Adrenal gland (tissue), 19 donors: ENCODE measurements at places on chromosomes 3 and 15. TPM values are rescaled to one million over a fixed set of nuclear protein-coding genes. Genes with fewer than 3 reads are reported as not detected.

- H3K4me3 ChIP-seq, result no peak overlapping the region
- H3K27me3 ChIP-seq, result no peaks in the 10 kb centered on the region
- peaks cover 16% of the 10 kb centered on the region for H3K4me1 ChIP-seq
- H3K27ac ChIP-seq, result peak overlapping the region; percentile 17
- H3K36me3 ChIP-seq, result no peaks in the 10 kb centered on the region
Observed at GRCh38 chr3:16841041-16841753, 43.6 kb upstream of the PLCL2 start.

DNA sequence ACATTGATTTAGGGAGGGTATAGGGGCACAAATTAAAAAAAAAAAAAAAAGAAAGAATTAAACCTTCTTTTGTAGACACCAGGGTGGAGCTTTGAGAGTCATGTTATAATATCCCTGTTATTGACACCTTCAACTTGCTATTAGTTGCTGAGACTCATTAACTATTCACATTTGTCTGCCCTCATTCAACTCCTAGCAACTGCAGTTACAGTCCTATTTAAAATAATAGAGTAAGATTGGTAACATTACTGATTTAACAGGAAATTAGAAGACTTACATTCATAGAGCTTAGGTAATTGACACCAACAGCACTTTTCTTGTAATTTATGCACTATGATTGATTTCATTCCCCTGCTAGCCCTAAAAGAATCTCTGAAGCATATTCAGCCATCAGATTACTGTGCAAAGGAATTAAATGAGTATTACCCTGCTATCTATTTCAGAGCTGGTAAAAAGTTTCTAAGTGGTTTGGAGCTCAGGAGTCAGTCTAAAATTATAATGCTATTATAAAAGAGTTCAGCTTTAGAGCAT is 148.8 kb upstream of the TBL1XR1 start:
- H3K27ac ChIP-seq, result peak overlapping the region; percentile 78
- no peak overlapping the region for H3K4me3 ChIP-seq
- no peaks in the 10 kb centered on the region for H3K27me3 ChIP-seq
- no peak for DNase-seq
- peaks cover 17% of the 10 kb centered on the region for H3K4me1 ChIP-seq

GOLGA6L7 gene
- not detected for total RNA-seq

DNA sequence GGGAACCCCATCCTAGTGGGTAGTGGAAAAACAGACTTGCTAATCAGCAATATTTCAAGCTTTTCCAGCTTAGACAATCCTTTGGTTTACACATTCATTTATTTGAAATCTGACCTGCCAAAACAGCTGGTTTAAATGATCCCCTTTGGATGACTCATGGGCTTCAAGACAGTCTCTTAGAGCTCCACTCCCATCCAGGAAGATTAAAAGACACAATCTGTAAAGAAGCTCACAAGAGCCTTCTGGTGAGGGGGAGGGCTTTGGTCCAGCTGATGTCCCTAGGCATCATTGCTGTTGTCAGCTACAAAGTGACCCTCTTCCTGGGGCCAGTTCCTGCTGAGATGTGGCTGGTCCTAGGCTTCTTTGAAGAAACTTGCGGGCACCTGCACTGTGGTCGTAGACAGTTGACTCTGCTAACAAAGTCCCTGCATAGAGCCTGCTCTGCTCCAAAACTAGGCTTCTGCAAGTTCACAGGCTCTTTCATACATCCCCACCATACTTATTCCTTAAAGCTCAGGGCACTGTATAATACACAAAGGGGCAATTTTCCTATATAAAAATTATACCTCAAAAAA is 73.7 kb downstream of the IGSF11 start:
- H3K4me1 ChIP-seq, result no peaks in the 10 kb centered on the region
- H3K36me3 ChIP-seq, result no peaks in the 10 kb centered on the region
- H3K4me3 ChIP-seq, result no peak overlapping the region
- H3K27ac ChIP-seq, result no peak overlapping the region
- H3K27me3 ChIP-seq, result no peaks in the 10 kb centered on the region
- DNase-seq, result no peak

LSMEM2 gene
- not detected for total RNA-seq

DNA sequence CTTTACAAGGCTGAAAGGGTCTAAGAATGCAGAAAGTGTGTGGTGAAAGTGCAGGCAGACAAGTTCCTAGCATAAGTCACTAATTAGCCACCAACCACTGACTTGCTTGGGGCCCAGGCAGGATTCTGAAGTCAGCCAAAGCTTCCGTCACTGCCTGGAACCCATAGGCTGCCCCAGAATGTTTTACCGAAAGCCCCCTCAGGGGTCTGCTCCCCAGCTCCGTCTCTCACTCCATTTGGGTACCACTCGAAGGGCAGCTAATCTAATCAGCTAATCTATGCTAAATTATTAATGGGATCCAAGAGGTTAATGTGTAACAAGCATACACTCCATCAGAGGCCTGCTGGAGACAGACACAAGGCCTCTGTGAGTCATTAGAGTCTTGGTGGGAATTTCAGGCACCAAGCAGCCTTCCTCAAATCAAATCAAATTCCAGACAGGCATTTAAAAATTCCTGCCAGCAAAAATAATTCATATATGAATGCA is 13.2 kb downstream of the ADAMTS9 start:
- no peaks in the 10 kb centered on the region for H3K27me3 ChIP-seq
- no peaks in the 10 kb centered on the region for H3K36me3 ChIP-seq
- H3K4me3 ChIP-seq, result no peak overlapping the region
- peaks cover 16% of the 10 kb centered on the region for H3K4me1 ChIP-seq
- no peak for DNase-seq

GMPPB gene
- 22.3 TPM for total RNA-seq

DNA sequence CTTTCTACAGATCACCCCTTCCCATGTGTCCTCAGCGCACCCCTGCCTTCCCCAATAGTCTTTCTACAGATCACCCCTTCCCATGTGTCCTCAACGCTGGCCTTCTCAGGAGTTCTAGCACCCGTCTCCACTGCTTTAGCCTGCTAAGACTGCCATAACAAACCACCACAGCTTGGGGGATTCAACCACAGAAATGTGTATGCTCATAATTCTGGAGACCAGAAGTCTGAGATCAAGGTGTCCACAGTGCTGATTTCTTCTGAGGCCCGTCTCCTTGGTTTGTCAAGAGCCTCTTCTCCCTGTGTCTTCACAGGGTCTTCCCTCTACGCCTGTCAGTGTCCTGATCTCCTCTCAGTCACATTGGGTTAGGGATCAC is 68.1 kb upstream of the CGNL1 start:
- H3K36me3 ChIP-seq, result no peaks in the 10 kb centered on the region
- DNase-seq, result no peak
- no peak overlapping the region for H3K4me3 ChIP-seq
- H3K27ac ChIP-seq, result no peak overlapping the region
- H3K27me3 ChIP-seq, result no peaks in the 10 kb centered on the region
- peaks cover 14% of the 10 kb centered on the region for H3K4me1 ChIP-seq

DNA sequence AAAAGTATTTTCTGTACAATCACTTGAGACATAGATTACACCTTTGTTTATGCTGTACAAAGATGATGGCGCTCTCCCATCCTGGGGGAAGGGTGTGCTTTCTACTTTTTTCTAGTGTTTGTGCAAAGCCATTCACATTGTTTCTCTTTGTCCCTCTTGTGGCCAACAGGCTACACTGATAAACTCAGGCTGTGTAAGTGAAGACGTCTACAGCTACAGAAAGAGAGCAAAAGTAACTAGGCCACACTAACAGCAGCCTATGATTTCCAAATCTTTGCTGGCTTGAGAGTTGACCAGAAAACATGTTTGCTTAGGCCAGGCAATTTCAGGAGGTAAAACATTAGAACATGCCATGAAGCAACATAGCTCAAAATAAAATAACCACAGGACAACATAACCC is 75.1 kb downstream of the FOXB1 start:
- no peak overlapping the region for H3K27ac ChIP-seq
- no peak overlapping the region for H3K4me3 ChIP-seq

DNA sequence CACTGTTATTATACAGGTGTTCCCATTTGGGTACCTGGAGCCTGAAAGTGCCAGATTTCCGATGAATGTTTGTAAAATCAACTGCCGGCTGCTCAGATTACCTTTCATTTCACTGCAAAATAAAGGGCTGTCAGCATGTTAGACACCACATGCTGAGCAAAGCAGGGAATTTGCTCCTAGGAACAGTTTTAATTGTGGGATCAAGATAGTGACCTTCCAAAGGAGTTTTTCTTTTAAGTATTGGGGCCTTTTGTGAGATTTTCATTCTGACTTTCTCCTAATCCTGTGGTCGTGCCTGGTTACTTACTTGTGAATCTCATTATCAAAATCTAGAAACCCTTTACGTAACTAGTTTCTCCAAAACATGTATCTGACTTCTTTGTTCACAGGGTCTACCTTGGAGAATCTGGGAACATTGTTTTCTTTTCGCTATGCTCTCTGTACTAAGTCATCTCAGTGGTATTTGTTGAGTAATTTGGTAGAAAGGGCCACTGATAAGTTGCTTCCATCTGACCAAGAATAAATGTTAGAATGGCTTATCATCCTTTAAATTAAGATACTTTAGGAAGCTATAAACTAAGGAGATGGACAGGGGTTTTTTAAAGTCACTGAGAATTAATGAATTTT is 40.8 kb upstream of the LRTM1 start:
- H3K4me3 ChIP-seq, result no peak overlapping the region
- H3K4me1 ChIP-seq, result peaks cover 7% of the 10 kb centered on the region
- H3K27me3 ChIP-seq, result no peaks in the 10 kb centered on the region

DNA sequence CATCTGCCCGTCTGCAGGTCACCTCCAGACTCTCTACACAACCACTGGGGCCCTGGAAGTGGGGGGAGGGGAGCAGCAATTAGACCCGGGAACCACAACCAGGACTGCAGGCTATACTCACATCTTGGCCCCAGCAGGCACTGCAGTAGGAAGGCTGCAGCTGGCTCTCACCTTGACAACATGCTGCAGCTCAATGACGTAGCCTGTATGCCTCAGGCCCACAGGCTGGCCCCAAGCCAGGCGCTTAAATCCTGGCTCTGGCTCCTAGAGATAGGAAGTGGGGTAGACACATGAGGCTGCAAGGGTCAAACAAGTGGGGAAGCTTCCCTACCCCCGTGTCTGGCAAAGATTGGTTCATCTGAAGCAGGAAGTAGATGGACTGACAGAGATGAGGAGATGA is 4.6 kb upstream of the QRICH1 start:
- peak; percentile 77 for DNase-seq
- no peak overlapping the region for H3K27ac ChIP-seq
- H3K36me3 ChIP-seq, result peaks cover 69% of the 10 kb centered on the region
- no peak overlapping the region for H3K4me3 ChIP-seq
- no peaks in the 10 kb centered on the region for H3K27me3 ChIP-seq

GRCh38 chr3:71315431-71315830 is 268.1 kb downstream of the FOXP1 start:
- peaks cover 5% of the 10 kb centered on the region for H3K4me1 ChIP-seq
- H3K36me3 ChIP-seq, result no peaks in the 10 kb centered on the region
- DNase-seq, result no peak
- H3K4me3 ChIP-seq, result no peak overlapping the region
- H3K27me3 ChIP-seq, result no peaks in the 10 kb centered on the region

GRCh38 chr3:154799800-154800199 is 280.3 kb upstream of the MME start:
- no peak overlapping the region for H3K4me3 ChIP-seq
- no peak overlapping the region for H3K27ac ChIP-seq
- H3K36me3 ChIP-seq, result no peaks in the 10 kb centered on the region
- DNase-seq, result no peak

- no peak overlapping the region for H3K4me3 ChIP-seq
- no peaks in the 10 kb centered on the region for H3K27me3 ChIP-seq
- H3K36me3 ChIP-seq, result no peaks in the 10 kb centered on the region
- no peaks in the 10 kb centered on the region for H3K4me1 ChIP-seq
Observed at GRCh38 chr15:86336051-86336788, 256.5 kb downstream of the AGBL1 start.

DNA sequence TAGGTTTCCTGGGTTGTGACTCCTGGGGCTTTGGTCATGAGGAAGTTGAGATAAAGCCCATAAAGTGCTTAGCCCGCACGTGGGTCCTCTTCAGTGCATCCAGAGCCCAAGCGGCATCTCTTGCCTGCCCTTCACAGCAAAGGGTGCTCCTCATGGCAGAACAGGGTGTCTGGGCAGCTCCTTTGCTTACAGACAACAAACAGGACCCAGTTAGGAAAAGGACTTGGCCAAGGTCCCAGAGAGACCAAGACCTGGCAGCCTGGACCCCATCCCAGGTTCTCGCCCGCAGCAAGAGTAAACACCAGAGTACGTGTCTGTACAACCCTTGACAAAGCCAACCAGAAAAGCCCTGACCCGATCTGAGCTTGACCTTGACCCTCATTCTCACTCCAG is 27.0 kb downstream of the ALS2CL start:
- peaks cover 4% of the 10 kb centered on the region for H3K4me1 ChIP-seq
- peak; percentile 44 for DNase-seq
- H3K27me3 ChIP-seq, result no peaks in the 10 kb centered on the region
- H3K4me3 ChIP-seq, result no peak overlapping the region

UNC13C gene
- 0.27 TPM for total RNA-seq

GRCh38 chr3:53566461-53567145 is 72.2 kb downstream of the CACNA1D start:
- H3K4me3 ChIP-seq, result no peak overlapping the region
- peaks cover 4% of the 10 kb centered on the region for H3K4me1 ChIP-seq
- peak; percentile 9 for DNase-seq
- no peaks in the 10 kb centered on the region for H3K27me3 ChIP-seq

TMEM207 gene
- total RNA-seq, result not detected

GRCh38 chr15:29121907-29122306 is 147.7 kb downstream of the NSMCE3 start:
- no peak overlapping the region for H3K27ac ChIP-seq
- DNase-seq, result no peak
- H3K4me3 ChIP-seq, result no peak overlapping the region
- no peaks in the 10 kb centered on the region for H3K27me3 ChIP-seq

- DNase-seq, result no peak
- H3K27ac ChIP-seq, result no peak overlapping the region
- H3K4me3 ChIP-seq, result no peak overlapping the region
- H3K27me3 ChIP-seq, result no peaks in the 10 kb centered on the region
- no peaks in the 10 kb centered on the region for H3K4me1 ChIP-seq
- H3K36me3 ChIP-seq, result no peaks in the 10 kb centered on the region
Observed at GRCh38 chr3:67204951-67205350, 206.8 kb downstream of the KBTBD8 start.

DPPA2 gene
- total RNA-seq, result not detected

LDHAL6B gene
- not detected for total RNA-seq

KNG1 gene
- total RNA-seq, result 0.19 TPM

- peaks cover 13% of the 10 kb centered on the region for H3K4me1 ChIP-seq
- H3K4me3 ChIP-seq, result no peak overlapping the region
Observed at GRCh38 chr15:56988219-56988618, 69.8 kb downstream of the TCF12 start.

DNA sequence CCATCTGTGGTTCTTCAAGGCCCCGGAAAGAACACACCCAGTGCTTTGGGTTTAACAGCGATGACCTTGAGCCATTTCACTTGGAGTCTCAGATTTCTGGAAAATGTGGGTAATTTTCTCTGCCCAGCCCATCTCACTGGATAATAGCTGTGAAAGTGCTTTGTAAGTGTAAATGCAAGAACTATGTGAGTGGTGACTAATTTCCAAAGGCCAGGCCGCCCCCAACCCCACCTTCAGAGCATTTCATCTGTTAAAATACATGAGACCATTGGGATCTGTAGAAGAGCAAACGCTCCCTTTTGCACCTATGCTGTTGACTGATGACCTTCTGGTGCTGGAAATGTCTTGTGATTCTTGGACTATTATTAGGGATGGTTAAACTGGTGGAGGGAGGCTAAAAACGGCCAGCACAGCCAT is 196.8 kb upstream of the LPP start:
- H3K36me3 ChIP-seq, result no peaks in the 10 kb centered on the region
- H3K4me1 ChIP-seq, result peaks cover 10% of the 10 kb centered on the region
- no peak overlapping the region for H3K27ac ChIP-seq
- no peak for DNase-seq
- H3K4me3 ChIP-seq, result no peak overlapping the region
